ENCODE measurements at places on chromosomes 1 and 21.

DNA sequence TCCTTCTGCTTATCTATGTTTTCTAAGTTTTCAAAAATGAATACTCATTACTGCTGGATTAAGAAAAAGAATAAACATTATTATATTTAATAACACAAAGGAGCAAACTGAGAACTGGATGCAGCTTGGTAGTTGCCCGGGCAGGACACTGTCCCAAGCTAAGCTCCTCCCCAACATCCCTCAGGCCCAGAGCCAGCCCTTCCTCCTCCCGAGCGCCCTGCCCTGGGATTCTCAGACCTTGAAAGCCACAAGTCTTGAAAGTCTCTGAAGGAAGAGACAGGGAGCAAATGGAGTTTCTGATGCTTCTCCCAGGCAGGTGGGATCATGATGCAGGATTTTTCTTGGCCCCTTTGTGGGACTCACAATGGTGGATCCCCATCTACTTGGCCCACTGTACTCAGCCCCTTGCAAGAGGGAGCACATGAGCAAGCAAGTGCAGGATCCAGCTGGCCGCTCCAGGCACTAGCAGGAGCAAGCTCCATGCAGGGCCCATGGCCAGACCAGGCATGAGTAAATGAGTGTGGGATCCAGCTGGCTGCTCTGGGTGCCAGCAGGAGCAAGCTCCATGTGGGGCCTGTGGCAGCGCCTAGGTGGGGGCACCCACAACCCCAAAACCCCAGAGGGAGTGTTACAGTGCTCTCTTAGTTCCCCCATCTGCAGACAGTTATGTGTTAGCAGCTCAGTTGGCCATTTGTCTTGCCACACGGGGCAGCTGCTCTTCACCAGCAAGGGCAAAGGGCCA, 32.1 kb upstream of the RAB4A start:
- no peak for DNase-seq

GRCh38 chr1:41386196-41386663, 25.0 kb downstream of the FOXO6 start:
- no peak for DNase-seq

- no peak for DNase-seq
Observed at GRCh38 chr1:234533034-234533891, 54.3 kb upstream of the TARBP1 start.

- DNase-seq: no peak
Observed at GRCh38 chr1:153659175-153659534, 652 bp downstream of the SNAPIN start.

DNA sequence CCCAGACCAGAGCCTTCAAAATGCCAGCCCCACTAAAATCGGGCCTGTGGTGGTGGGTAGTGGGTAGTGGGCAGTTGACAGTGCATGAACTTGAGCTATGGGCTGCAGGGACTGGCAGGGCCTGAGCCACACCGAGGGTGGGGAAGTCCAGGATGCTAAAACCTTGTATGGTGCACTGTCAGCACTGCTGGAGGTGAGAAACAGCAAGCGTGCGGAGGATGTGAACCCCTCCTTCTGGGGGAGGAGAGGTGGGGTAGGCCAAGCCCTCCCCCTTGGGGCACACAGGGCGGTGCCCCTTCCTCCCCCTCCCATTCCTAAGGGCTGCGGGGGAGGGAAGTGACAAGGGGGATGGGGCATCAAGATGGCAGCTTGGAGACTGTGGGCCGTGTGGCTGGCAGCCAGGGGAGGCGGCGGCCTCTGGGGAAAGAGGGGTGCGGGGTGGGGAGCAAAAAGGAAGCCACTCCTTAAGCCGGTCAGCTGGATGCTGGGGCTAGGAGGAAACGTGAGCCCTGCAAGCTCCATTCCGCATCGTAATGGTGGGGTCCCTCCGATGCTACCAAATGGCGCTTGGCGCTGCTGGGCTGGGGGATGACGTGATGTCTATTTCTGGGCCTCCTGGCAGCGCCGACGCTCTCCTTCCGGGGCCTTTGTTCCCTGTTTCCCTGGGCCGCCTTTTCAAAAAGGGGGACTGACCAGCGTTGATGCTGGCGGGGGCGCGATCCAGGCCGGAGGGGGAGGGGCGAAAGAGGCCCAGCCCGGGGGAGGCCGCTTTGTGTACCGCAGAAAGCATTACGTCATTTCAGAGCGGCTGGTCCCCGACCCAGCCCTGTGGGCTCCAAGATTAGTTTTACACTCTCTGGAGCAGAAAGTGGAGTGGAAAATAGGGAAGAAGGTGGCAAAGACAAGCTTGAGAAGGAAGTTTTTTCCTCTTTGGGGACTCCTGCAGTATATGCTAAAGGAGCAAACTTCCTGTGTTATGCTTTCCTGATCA, 809 bp downstream of the SYT11 start:
- DNase-seq: peak; percentile 72

- DNase-seq: no peak
Observed at GRCh38 chr21:15809818-15810217, 80.0 kb downstream of the USP25 start.

DNA sequence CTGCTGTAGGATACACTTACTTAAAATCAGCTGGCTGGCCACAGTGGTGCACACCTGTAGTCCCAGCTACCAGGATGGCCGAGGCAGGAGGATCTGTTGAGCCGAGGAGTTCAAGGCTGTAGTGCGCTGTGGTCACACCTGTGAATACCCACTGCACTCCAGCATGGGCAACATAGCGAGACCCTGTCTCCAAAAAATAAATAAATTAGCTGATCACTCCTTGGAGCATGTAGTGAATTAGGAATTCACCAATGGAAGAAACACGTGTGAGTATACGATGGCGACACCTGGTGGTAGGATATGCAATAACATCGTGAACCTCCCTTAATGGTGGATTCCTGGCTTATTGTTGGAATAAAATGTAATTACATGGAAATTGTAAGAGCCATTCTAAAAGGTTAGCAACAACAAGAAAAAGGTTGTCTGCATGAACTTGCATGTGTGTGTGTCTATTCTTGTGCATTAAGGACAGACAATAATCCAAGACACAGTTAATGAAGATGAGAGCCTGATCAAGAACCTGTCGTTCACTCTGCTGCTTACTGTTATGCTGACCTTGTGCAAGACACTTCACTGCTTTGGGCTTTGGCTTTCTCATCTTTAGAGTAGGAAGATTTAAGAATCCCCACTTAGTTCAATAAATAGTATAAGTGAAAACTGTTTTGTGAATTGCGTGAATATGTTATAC, 38.6 kb upstream of the COX20 start:
- DNase-seq: peak; percentile 60

GRCh38 chr1:161228032-161228431, 2.2 kb downstream of the TOMM40L start:
- DNase-seq: no peak

DNA sequence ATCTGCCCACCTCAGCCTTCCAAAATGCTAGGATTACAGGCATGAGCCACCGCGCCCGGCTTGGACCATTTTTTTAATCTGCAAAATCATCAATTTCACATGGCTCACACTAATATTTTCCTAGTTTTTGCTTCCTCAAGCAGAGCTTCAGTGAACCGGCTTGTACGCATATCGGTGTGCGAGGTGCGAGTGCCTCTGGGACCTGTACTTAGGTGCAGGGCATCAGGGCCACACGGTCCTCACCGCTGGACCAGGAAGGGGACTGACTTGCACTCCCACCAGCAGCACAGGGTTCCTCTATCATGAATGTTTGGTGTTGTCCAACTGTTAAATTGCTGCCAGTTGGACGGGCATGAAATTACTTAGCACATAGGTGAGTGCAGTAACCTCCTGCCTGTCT, 15.4 kb upstream of the SHE start:
- DNase-seq: no peak

DNA sequence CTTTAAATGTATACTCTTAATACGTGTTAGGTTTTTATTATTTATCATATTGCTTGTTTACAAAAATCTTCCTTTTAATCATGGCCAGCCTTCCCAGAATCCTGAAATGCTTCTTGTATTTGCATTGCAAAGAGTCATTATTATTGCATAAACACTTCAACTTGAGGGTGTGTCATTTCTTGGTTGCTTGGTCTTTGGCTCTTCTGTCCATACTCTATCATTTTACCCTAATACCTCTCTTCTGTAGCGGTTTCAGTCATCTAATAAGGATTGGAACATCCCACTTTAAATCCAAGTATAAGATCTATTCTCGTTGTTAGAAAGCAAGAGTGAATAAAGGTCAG, 200.6 kb upstream of the CACYBP start:
- no peak for DNase-seq

DNA sequence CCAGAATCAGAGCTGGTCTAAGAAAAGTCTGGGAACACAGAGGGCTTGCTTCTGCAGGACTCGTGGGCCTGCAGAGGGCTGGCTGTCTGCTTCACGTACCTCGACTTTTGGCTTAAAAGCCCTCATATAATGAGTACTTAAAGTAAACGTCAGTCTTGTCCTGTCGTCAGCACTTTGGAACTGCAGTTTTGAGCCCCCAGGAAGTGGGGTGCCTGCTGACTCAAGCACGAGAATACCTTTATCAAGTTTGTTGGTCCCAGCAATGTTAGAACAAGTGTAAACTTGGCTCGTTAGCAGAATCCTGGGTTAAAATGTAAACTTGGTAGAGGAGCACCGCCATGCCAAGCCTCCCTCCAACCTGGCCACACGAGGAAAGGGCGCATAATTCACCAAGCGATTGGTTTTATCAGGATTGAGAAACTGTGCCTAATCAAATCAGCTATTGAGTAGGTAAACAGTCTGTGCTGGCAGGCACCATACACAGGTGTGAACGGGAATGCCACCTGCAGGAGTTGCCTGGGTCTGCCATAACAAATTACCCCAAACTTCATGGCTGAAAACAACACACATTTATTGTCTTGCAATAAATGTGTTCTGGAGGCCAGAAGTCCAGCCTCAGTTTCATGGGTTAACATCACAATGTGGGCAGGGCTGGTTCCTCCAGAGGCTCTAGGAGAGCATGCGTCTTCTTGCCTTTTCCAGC, 45.0 kb upstream of the FHAD1 start:
- no peak for DNase-seq

GRCh38 chr21:33908760-33909159, 6.8 kb downstream of the ATP5PO start:
- peak; percentile 68 for DNase-seq

DNA sequence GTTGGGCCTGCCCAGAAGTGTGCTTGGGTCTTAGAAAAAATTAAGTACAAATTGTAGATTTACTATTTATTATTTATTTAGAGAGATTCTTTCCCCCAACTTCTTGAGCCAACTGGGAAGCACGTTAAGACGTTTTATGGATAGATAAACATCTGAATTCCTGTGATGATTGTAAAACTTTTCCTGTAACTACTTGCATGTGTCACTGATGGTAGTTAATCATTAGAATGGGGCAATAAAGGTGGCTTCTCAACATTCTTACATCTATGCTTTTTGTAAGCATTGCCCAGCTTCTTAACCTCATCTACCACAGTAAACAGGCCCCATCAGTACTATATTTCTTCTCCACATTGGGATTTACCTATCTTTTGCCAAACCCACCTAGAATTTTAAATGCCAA, 559.8 kb downstream of the LMO4 start:
- DNase-seq: no peak

DNA sequence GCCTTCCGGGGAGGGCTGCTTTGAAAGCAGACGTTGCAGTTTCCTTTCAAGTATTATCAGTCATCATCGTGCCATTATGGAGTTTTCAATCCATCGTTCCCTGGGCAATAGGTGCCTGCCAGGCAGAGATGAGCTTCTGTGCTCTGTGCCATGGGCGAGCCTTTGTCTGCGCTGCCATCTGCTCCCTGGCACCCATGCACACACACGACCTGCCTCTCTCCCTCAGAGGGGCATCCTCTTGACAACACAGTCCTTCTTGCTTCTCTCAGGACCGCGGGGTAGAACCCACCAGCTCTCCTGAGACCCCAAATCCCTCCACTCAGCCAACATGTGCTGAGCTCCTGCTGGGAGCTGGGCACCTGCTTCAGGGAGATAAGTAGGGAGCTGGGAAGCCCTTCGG, 149.3 kb downstream of the HMGB4 start:
- DNase-seq: no peak

DNA sequence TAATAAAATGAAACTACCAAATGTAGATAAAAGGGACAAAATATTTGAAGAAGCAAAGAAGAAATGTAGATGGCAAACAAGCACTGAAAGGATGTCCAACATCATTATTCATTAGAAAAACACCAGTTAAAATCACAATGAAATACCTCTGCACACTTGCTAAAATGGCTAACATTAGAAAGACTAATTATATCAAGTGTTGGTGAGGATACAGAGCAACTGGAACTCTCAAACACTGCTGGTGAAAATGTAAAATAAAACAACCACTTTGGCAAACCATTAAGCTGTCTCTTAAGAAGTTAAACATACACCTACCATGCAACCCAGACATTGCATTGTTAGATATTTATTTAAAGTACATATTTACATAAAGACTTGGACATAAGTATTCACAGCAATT, 138.6 kb upstream of the FGGY start:
- no peak for DNase-seq

GRCh38 chr1:68144856-68145255, 87.5 kb downstream of the WLS start:
- DNase-seq: no peak

GRCh38 chr1:160099716-160100375, 1.4 kb upstream of the IGSF8 start:
- no peak for DNase-seq

GRCh38 chr1:160370561-160371345, 3.9 kb downstream of the NHLH1 start:
- DNase-seq: no peak

DNA sequence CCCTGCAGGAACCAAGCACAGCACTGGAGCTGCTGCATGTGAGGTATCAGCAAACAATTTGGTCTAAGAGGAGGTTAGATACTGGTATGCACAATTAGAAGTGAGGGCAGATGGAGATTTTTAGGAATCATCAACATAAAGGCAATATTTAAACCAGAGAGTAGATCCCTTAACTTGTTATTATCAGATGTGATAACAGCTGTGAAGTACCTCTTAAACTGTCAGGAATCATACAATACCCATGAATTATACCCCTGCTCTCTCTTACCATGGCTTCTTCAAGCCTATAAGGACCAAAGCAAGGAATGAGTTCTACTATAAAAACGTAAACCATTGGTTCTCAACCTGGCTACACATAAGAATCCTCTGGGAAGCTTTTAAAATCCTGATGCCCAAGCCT, 3.9 kb downstream of the BCAR3 start:
- DNase-seq: no peak

- DNase-seq: no peak
Observed at GRCh38 chr1:197306381-197307062, 38.5 kb downstream of the CRB1 start.

DNA sequence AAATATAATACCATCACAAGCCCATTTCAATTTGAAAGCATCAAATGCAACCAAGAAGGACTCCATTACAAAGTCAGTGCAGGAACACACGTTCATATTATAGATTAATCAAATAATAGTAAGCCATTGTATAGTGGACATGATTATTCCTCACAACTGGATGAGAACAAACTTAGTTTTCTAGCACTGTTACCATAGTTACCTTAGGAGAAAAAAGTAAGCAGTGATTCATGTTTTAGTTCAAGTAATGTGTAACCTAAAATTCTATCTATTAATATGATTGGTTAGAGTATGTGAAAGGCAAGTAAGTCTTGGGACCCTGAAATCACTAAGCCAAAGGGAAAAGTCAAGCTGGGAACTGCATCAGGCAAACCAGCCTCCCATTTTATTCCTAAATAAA, 15.2 kb downstream of the SSX2IP start:
- no peak for DNase-seq

All from activated T-cell treated with anti-CD3 and anti-CD28 coated beads, Interleukin-2, amount 50 U/mL, for 48 hours (primary cell).